ENCODE measurements at places on chromosomes 4 and X.

- DNase-seq, result peak; percentile 20
Observed at GRCh38 chr4:102614801-102615200, 113.6 kb downstream of the NFKB1 start.

GRCh38 chr4:44927399-44928380, 201.3 kb upstream of the GNPDA2 start:
- no peak for DNase-seq

DNA sequence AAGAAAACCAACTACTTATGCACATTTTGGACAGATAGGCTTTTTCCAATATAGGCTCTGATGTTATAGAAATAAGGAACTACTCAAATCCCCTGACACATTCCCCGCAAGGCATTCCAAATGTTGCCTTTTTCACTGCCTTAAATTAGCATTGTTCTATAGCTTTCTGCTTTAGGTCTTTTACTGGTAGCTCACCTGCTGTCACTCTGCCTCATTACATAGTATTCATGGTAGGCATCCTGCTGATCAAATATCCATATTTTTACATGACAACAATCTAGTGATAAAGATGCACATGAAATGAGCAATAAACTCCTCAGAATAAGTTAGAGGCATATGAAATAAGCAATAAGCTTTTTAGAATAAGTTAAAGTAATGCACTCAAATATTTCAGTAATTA, 542.7 kb downstream of the FAM133A start:
- DNase-seq, result no peak

GRCh38 chrX:75229774-75230173, 44.1 kb upstream of the UPRT start:
- no peak for DNase-seq

GRCh38 chr4:98506462-98507132, 151.8 kb downstream of the TSPAN5 start:
- DNase-seq, result no peak

DNA sequence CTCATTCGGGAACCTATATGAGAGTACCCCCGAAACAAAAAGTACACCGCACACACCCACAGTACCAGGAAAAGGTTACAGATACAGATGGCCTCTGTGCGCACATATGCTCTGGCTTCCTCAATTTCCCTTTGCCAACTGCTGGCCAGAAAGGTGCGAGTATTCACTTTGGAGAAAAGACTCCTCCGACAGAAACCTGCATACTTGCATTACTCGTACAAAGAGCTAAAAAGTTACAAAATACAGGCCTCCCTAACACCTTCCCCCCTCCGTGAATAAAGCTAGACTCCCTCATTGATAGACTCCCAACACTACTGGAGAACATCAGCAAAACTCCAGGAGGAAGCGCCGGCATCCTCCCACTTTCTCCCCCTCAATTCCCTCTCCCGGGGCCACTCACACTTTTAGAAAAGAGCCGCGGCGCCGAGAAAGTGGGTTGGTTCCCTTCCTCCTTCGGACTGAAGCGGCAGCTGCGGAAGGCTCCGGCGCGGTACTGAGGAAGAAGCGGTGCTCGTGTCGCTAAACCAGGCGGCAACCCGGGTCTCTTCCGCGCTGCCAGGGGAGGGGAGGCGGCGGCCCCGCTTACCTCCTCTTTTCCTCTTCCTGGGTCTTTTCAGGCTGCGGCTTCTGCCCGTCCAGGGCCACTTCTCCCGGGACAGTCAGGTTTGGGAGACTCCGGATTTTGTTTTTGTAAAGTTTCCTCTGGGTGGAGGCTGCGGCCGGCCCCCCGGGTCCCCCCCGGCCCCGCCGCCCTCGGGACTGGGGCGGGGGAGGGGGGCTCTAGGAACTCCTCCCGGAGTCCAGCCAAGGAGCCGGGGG, 1.1 kb downstream of the FBXW7 start:
- no peak for DNase-seq

- no peak for DNase-seq
Observed at GRCh38 chrX:3271834-3272186, 74.6 kb downstream of the MXRA5 start.

- no peak for DNase-seq
Observed at GRCh38 chr4:80183250-80184052, 13.9 kb upstream of the PRDM8 start.

DNA sequence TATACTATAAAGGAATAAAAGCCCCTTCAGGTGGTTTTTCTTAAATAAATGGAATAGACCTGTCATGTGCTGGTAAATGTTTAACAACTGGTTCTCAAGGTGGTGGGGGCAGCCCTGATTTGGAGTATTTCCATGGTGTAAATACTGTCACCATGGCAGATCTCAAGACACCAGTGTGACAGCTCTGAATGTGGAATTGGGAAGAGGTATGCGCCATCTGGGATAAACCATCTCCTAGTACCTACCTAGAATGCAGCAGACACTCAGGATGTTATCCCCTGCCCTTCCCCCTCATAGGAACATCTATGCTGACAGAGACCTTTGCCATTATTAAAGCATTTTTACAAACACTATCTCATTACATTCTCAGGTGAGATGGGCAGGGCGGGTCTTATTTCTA, 26.4 kb upstream of the TMSB4X start:
- DNase-seq, result no peak

GRCh38 chr4:117634716-117635115, 399.6 kb upstream of the NDST3 start:
- no peak for DNase-seq

GRCh38 chrX:11287505-11287904, 5.7 kb upstream of the AMELX start:
- no peak for DNase-seq

DNA sequence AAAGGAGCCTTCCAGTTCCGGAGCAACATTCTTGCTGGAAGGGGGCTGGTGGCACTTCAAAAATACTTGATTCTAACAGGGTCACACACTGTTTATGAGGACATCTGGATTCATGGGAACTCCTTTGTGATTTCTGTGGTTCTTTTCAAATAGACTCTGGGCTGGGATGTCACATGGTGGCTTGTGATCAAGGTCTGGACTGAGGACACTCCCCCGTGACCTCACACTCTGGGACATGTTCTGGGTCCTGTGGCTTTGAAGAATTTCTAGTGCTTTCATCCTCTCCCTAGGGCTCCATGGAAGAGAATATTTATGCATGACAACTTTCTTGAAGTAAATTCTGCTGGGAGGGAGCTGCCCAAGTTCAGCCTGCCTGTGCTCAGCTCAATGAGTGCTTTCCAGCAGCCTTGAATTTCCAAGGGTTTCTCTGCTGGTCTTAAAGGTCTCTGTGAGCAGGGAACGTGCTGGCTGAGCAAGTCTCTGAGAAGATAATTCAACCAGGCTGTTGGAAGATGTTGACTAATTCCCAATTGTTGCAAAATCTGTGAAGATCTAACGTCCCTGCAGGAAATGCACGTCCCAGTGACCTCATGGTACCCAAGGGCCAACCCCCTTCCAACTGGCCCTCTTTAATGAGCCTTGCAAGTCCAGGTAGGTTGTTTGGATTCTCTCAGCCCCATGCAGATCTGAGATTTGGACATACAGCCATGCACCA, 36.3 kb downstream of the GPR143 start:
- no peak for DNase-seq

GRCh38 chrX:46461660-46462191, 83.5 kb downstream of the ZNF674 start:
- no peak for DNase-seq
